ENCODE measurements at places on chromosomes 3 and 15.

GRCh38 chr3:153756816-153757215, 364.4 kb upstream of the ARHGEF26 start:
- DNase-seq = no peak

GRCh38 chr3:128557531-128558280, 64.7 kb upstream of the GATA2 start:
- DNase-seq = no peak

GRCh38 chr15:49824775-49825099, 203.9 kb downstream of the DTWD1 start:
- DNase-seq = no peak

- no peak for DNase-seq
These were observed 3.8 kb downstream of the GPR156 start for GRCh38 chr3:120281261-120281660.

DNA sequence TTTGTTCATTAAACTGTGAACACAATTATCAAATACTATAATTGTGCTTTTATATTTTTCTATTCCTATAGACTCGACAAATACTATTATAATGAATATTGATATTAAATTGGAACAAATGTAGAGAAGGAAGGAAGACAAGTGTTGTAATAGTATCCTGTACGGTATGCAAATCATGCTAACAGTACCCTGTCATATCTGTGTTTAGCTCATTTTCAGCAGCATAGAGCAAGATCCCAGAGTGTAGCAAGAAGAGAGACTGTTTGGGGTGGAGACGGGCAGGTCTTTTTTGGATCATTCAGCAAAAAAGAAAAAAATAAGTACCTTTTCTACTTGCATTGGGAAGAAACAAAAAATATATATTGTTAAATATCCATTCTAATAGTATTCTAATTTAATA, 224.1 kb downstream of the TPRG1 start:
- DNase-seq = no peak

DNA sequence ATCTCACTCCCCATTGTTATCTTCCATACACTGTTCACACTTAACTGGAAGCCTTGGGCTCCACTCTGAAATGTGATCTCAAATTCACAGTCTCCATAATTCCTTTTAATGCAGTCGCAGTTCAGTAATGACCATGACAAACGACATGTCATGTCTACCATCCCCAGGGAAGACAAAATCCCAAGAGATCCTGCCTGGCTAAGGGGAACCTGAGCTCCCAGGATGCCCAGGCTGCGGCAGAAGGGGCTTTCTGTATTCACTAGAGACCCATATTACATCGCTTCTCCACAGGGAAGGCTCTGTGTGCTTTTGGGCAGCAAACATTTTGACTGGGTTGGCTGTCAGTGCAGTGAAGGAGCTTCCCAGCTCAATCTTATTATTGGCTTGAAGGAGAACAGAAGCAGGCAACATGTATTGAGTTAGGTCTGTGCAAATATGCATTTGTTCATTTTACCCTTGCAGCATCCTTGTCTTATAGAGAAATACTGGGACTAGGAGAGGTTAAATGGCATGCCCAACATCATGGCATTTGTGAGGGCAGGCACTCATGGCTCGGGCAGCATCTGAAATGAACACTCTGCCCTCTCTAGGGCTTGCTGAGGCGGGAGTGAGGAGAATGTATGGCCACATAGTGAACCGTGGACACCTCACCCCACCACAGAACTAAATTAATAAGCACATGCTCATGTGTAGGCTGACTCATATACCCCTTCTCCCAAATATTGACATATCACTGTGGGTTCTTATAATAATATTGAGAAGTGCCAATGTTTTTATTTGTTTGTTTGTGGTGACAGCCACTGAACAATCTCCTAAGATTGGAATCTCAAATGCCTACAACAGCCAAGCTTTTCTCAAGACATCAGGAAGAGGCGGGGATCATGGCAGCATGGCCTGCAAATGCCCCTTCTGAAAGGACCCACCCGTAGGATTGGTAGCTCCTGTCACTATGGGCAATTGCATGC, 141.6 kb upstream of the FOXB1 start:
- no peak for DNase-seq

DNA sequence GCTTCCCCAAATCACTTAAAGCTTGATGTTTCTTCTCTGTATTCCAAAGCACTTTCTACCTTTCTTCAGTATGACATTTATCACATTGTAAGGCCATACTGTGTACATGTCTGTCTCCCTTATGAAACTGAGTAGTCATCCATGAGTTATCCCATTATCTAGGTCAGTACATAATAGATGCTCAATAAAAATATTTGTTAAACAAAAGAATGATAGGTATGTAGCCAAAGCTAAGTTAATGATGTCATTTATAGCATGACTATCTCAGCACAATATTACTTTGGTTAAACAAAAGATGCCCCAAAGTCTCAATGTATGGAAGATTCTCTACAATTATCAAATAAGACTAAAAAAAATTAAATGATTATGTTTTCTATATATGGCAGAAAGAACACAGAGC, 3.1 kb upstream of the TMCO5A start:
- DNase-seq = no peak

DNA sequence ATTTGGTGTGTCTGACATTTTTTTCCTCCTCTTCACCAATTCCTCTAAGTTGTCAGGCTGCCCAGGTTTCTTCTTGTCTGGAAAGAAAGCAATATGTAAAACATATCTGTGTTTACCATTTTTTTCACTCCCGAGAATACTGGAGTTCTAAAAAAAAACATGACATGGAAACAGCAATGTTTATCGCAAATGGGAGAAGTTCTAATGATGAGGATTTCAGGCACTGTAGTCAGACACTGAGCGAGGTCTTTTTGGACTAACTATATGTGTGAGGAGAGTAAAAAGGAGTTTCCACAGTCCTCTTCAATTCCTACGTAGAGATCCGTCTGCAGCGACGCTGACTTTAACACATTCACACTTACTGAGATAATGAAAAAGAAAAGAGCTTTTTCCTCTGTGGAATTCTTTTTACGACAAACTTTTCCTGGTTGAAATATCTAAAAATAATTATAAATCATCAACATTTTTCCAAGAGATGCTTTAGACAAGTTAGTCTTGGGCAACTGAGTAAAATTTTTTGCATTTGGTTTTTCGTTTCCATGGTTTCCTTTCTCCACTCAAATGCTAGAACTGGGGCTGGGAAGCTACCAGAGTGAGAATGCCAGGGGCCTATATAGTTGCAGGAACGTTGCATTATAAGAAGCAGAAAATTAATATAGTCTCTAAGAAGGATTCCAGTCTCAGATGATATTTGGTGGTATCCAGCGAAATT, 8.4 kb upstream of the SETMAR start:
- DNase-seq = no peak

DNA sequence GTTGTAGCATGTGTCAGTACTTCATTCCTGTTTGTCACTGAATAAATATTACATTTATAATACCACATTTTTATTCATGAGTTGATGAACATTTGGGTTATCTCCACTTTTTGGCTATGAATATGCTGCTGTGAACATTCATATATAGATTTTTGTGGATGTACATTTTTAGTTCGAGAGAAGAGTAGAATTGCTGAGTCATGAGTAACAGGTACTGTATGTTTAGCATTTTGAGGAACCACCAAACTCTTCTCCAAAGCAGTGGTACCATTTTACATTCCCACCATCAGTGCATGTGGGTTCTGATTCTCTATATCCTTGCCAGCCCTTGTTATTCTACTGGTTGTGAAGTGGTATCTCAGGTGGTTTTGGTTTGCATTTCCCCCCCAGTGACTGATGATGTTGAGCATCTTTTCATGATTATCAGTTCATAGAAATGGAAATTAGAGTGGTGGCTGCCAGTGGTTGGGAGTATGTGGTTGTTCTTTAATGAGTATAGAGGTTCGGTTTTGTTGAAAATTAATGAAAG, 59.6 kb downstream of the CCDC66 start:
- DNase-seq = no peak

DNA sequence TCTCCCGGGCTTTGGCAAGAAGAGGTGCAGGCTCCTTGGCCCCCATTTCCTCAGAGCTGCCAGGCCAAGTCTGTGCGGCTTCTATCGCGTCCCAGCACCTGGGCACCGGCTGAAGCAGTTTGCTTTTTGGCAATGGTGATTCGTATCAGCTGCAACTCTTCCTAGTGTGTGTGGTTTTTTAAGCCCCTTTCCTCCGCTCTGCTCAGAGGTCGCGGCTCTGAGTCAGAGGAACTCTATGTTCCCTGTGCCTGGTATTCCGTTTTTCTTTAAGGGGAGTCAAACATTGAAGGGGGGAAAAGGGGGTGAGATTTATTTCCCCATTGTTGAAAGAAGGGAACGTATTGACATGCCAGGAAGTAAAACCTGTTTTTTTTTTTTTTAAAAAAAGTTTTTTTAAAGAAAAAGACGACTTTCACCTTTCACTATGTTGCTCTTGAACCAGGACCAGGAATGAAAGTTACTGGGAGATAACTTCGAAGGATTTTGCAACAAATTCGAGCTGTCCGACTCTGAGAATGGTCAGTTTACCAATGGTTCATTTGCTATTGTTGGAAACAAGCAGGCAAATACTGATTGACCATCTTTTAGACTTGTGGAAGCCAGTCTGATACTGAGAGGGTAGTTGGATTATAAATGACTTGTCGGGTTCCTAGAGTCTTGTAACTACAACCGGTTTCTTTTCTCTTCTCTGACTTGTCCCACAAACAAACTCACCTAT, 1.1 kb downstream of the ARMC8 start:
- DNase-seq = no peak

DNA sequence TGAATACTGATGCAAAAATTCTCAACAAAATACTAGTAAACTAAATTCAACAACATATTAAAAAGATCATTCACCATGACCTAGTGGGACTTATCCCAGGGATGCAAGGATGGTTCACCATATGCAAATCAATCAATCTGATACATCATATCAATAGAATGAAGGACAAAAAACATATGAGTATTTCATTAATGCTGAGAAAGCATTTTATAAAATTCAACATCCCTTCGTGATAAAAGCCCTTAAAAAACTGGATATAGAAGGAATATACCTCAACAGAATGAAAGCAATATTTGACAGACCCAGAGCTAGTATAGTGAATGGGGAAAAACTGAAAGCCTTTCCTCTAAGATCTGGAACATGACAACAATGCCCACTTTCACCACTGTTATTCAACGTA, 43.0 kb upstream of the FBN1 start:
- DNase-seq = no peak

- DNase-seq = no peak
These were observed 94.4 kb upstream of the PHLDB2 start for GRCh38 chr3:111764645-111765091.

DNA sequence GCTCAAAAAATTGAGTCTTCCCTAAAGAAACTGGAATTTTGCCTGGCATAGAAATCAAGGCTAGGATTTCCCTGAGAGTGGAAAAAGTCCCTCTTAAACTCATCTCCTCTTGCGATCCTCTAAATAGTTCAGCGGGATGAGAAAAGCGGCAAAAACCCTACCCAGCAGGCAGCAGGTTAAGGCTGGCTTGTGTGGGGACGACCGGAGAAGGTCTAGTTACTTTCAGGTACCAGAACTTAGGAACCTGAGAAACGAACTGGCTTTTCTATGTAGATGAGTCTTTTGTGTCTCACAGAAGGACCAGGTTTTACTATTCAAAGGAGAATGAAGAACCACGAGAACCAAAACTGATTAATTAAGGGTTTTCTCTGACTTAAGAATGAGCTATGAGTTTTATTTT, 523.7 kb upstream of the TGFBR2 start:
- no peak for DNase-seq

GRCh38 chr3:107411779-107412178, 34.5 kb downstream of the CCDC54 start:
- no peak for DNase-seq

- no peak for DNase-seq
These were observed 218.6 kb downstream of the TBC1D2B start for GRCh38 chr15:77858792-77859490.

- no peak for DNase-seq
These were observed 14.7 kb upstream of the SYNM start for GRCh38 chr15:99090011-99090699.

GRCh38 chr15:61382927-61383326, 153.8 kb upstream of the RORA start:
- DNase-seq = no peak

DNA sequence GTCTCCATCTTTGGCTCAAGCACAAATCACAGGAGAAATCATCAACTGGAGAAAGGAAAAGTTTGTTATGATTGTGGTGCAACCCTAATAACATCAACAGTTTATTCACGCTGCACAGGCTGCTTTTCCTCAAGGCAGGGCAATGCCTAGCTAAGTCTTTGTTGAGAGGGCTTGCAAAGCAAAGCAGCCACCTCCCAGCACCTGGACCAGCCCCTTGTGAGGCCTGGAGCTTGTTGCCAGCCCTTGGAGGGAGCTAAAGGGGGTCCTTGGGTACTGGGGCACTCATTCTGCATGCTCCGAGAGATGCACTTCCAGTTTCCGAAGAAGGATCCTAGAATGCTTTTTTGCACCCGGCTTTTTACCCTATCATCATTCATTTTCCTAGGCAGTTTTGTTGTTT, 288.2 kb downstream of the CLSTN2 start:
- no peak for DNase-seq

DNA sequence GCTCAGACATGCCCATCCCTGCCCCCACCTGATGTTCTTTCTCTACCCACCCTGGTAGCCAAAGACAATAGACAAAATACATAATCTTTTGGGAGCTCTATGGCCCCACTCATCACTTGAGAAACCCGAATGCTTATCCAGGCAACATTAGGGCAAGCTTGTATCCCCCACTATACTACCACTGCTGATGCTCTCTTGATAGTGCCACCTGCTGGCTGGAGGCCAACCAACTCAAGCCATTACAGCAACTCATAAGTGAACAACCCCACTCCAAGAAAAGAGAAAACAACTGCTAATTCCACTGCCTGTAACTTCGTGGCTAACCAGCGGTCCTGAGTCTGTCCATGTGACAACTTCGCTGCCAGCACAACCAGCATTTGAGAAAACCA, 342.5 kb upstream of the TGFBR2 start:
- DNase-seq = no peak

DNA sequence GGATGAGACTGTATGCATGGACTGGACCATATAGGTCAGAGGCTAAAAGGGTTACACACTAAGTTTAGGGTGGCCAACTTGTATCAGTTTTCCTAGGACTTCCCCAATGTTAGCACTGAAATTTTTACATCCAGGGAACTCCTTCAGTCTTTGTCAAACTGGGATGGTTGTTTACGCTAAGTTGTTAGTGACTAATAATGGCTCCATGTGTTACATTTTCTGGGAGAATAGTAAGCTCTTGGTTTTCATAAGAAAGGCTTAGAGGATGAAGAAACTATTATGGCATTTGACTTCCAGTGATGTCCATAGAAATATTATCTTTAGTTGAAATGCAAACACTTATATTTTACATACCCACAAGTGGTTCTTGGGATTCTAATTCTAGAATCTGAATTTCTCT, 57.9 kb upstream of the ST3GAL6 start:
- DNase-seq = no peak

GRCh38 chr3:4421121-4421520, 45.9 kb downstream of the SUMF1 start:
- DNase-seq = no peak

DNA sequence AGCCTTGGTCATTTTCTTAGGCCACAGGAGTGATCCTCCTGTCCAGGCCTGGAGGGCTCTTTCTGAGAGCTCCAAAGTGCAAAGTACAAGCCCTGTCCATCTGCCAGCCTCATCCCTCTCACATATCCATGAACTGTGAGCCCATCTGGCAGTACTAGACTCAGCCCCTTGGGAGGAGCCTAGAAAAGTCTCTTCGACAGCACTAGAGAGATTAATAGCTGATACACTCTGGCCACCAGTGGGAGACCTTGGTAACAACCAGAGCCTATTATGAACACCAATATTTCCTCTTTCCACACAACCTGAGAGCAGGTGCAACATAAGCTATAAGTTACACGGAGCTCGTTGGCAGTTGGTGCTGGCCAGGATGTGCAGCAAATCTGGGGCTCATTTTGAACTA, 59.5 kb upstream of the DCLK3 start:
- DNase-seq = no peak

- no peak for DNase-seq
These were observed 39.0 kb downstream of the RASA2 start for GRCh38 chr3:141525814-141526213.

All from C1 segment of cervical spinal cord (tissue), 14 donors.